ENCODE measurements at places on chromosomes 1 and 21.

DNA sequence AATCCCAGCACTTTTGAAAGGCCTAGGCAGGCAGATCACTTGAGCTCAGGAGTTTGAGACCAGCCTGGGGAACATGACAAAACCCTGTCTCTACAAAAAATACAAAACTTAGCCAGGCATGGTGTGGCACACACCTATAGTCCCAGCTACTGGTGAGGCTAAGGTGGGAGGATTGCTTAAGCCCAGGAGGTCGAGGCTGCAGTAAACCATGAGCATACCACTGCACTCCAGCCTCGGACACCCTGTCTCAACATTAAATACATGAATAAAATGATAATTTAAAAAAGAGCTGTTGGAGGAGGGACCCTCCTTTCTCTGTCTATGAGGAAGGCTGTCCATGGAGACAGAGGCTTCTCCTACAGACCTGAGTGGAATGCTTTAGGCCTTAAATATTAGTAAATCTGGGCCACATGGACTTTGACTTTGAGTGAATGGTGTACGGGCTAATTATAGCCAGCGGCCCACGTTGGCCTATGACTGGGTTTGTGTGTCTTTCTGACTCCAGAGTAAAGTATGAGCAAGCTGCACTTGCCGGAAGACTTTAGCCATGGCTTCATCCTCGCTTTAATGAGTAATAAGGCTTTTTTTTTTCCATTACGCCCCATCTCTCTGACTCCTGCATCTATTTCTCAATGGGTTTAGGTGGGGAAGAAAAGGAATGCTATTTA, 21.3 kb downstream of the RAB3B start:
- no peak for DNase-seq

DNA sequence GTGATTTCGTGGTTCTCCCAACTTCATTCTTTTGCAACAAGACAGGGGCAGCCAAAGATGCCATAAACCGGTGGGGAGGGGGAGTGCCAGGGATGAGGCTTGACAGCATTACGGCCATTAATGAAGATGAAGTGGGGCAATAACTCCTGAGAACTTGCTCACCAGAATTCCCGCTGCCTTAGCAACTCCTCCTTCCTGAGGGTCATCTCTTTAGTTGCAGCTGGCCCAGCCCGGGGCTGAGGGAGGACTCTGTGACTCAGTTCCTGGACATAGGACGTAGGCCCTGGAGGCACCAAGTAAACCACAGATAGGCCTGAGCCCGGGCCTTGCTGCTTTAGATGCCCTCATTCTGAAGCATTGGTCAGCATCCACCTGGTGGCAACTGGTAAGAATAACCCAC, 330.2 kb downstream of the RRAGC start:
- no peak for DNase-seq

GRCh38 chr21:44569861-44570517, 3.5 kb upstream of the KRTAP10-4 start:
- no peak for DNase-seq

DNA sequence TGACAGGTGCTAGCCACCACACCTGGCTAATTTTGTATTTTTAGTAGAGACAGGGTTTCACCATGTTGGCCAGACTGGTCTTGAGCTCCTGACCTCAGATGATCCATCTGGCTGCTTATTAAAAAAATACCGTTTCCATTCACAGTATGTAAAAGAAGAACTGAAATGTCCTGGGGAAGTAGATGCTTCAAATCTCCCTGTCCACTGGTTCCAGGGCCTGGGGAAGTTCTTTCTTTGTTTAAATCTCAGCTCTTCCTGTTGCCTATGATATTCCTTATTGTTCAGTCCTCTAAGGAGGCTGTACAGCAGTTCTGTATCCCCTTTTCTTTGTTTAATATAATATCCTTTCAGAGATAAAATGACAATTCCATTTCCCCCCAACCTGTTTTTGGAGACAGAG, 47.4 kb downstream of the ZMYM1 start:
- no peak for DNase-seq

- DNase-seq: no peak
Observed at GRCh38 chr1:94905207-94905606, 21.7 kb downstream of the CNN3 start.

- DNase-seq: no peak
Observed at GRCh38 chr1:29392036-29392435, 155.7 kb downstream of the PTPRU start.

DNA sequence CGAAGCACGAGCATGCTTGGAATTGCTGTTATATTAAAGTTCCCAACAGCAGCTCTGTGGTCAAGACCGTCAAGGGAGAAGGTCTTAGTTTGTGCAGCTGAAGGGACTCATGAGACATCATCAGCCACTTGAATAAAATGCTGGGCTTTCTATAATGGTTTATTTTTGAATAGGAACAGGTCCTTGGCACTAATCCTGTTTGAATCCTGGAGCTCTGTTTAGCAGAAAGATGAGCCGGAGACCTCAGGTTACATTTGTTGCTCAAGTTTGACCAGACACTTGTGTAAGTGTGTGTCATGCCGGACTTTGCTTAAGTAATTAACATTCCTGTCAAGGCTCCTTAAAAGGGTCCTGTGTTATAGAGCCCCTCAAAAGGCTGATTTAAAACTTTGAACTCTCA, 186.5 kb downstream of the ROR1 start:
- DNase-seq: no peak

GRCh38 chr1:2504949-2505272, 21.5 kb downstream of the PANK4 start:
- DNase-seq: no peak

GRCh38 chr1:210917560-210918169, 216.3 kb downstream of the KCNH1 start:
- no peak for DNase-seq

GRCh38 chr1:194394676-194395075, 1208.3 kb upstream of the B3GALT2 start:
- no peak for DNase-seq

GRCh38 chr1:203589171-203589570, 37.5 kb upstream of the ATP2B4 start:
- no peak for DNase-seq

- DNase-seq: no peak
Observed at GRCh38 chr21:39010629-39011404, 172.4 kb downstream of the PSMG1 start.

GRCh38 chr1:167663002-167663772, 33.2 kb downstream of the RCSD1 start:
- no peak for DNase-seq

- DNase-seq: no peak
Observed at GRCh38 chr1:119975006-119975405, 78.7 kb upstream of the ADAM30 start.

DNA sequence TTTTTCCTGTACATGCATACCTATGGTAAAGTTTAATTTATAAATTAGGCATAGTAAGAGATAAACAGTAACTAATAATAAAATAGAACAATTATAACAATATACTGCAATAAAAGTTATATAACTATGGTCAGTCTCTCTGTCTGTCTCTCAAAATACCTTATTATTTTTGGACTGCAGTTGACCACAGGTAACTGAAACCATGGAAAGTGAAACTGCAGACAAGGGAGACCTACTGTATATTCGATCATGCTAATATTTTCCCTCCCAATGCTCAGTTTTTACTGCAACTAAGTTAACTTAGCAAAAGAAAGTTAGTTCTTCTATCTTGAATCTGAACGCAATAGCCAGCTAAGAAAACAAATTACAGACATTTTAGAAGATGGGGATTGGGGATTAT, 12.3 kb upstream of the DHX9 start:
- DNase-seq: no peak

DNA sequence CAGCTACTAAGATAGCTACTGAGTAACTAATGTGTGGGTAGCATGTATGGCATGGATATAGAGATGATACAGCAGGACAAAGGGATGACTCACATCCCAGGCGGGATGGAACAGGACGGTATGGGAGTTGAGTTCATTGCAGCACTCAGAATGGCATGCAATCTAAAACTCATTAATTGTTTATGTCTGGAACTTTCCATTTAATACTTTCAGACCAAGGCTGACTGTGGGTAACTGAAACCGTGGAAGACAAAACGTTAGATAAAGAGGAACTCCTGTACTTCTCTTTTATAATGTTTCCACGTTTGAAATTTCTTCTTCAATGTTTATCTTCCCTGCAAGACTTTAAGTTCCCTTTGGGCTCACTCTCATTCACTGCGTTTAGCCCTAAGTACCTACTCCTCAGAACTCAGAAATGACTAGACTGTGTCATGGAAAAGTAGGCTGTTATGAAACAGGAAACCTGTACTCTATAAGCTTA, 151.9 kb downstream of the MAGI3 start:
- peak; percentile 70 for DNase-seq

DNA sequence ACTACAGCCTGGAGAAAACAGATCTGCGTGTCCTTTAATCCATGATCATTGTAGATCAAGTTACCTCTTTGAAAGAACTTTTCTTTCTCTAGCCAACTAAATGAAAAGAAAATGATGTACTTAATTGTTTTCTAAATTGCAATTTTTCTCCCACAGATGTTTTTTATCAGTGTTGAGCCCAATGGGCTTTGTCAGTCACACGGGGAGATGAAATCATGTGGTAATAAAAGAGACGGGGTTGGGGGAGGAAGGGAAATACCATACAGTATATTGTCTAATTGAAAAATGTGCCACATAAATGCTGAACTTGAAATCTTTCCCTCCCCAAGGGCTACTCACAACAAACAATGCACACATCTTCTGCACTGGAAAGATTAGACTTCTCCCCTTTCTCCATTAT, 58.4 kb downstream of the NTMT2 start:
- DNase-seq: no peak

GRCh38 chr1:21827141-21827679, 15.1 kb downstream of the LDLRAD2 start:
- no peak for DNase-seq

DNA sequence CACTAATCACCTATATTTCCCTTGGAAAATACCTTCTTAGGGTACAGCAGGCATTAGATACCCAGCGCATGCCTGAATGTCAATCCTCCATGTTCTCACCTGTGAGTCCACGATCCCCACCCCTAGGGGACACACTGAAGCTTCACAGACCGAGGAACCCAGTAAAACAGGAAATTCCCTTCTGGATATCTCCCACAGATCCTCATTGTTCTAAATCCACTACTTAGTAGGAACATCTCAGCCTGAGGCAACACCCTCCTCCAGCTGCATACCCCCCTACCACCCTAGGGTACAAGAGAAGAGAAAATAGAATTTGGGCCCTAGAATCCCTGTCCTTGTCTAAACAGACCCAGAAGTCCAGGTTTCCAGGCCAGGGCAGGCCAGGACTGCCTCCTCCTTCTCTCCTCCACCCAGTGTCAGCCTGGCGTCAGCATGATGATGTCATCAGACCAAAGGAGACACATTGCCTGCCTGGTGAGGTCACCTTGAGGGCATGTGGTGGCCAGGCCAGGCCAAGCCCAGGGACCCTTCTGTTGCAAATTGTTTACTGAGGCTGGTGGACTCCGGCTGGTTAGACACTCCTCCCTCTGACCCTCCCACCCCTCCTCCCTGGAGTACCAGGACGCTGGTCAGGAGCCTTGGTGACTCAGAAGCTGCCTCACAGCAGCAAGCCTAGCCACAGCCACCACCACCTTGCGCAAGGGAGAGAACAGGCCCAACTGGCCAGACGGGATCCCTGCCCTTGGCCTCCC, 6.2 kb downstream of the NECTIN4 start:
- peak; percentile 38 for DNase-seq

DNA sequence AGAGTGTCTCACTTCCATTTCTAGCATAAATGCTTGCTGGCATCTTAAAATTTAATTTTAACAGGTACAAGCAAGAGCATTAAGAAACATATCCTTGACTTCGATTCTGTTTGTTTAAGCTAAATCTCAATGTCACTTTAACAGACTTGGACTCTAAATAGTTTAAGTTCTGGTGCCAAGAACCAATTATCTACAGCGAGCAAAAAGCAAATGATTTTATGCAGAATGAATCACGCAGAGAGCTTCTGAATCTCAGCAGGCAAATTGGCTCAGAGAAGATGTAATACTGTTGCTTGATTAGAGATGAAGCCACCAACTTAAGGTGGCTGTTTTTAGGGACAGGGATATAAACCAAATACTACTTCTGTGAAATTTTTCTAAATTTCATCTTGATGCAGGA, 117.0 kb upstream of the PLD5 start:
- DNase-seq: no peak

DNA sequence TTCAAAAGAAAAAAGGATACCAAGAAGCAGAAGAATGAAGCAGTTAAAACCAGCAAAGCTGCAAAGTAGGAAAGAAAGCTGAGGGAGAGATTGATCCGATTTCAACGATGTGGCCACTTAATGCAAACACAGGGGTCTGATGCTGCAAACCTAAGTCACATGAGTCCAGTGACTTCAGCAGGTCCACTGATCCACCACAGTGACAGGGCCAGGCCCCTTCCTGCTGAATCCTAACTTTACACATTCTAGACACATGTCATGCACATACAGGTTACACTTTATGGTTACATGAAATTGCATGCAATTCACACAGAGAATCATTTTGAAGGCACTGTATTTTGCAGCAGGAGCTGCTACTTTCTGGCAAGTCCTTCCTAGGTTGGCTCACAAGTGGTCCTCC, 59.0 kb upstream of the LBR start:
- no peak for DNase-seq

GRCh38 chr1:241323514-241324195, 33.4 kb downstream of the RGS7 start:
- peak; percentile 33 for DNase-seq

DNA sequence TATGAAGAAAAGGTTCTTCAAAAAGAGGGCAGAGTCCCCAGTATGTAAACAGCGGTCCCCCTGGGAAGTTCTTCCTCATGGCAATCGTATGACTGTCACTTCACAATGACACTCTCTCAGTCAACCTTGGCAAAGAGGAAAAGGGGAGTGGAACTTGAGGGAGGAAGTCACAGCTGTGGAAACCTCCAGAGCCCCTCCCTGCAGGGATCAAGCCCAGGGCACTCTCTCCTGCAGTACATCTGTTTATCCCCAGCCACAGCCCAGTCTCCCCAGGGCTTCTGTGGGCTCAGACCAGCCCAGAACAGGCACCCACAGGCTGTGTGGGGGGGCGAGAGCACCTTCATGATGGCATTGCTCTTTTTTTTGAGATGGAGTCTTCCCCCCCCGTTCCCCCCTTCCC, 2.0 kb downstream of the ATP13A2 start:
- no peak for DNase-seq

DNA sequence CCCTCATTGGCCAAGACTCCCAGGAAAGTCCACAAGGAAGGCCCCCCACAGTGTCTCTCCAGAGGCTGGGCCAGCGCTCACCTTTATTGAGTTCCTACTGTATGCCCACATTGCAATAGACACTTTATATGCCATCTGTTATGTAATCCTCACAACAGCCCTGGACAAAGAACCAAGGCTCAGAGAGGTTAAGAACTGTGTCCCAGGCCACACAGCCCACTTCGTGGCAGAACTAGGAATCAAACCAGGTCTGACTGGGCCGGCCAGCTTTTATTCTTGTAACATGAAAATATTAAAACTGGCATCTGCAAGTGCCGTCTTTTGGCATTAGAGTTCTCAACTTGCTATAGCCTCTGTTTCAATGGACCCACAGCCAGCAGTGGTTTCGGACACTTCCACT, 4.5 kb downstream of the CTRC start:
- DNase-seq: no peak

- no peak for DNase-seq
Observed at GRCh38 chr1:1853593-1854257, 37.2 kb downstream of the GNB1 start.

- DNase-seq: no peak
Observed at GRCh38 chr21:45250914-45251634, 36.6 kb downstream of the POFUT2 start.
